Upper lobe of left lung (tissue), 6 donors: ENCODE measurements at places on chromosomes 2 and 18. TPM values are rescaled to one million over a fixed set of nuclear protein-coding genes. Genes with fewer than 3 reads are reported as not detected.

GRCh38 chr2:238260883-238261282 lies 21.0 kb upstream of the HES6 start:
- no peak for DNase-seq
- no peaks in the 10 kb centered on the region for H3K27me3 ChIP-seq
- peaks cover 37% of the 10 kb centered on the region for H3K36me3 ChIP-seq
- peaks cover 30% of the 10 kb centered on the region for H3K4me1 ChIP-seq

- H3K36me3 ChIP-seq: no peaks in the 10 kb centered on the region
- H3K4me3 ChIP-seq: no peak overlapping the region
- H3K27me3 ChIP-seq: no peaks in the 10 kb centered on the region
- H3K27ac ChIP-seq: no peak overlapping the region
Observed at GRCh38 chr2:196538189-196538588, 101.3 kb upstream of the CCDC150 start.

DNA sequence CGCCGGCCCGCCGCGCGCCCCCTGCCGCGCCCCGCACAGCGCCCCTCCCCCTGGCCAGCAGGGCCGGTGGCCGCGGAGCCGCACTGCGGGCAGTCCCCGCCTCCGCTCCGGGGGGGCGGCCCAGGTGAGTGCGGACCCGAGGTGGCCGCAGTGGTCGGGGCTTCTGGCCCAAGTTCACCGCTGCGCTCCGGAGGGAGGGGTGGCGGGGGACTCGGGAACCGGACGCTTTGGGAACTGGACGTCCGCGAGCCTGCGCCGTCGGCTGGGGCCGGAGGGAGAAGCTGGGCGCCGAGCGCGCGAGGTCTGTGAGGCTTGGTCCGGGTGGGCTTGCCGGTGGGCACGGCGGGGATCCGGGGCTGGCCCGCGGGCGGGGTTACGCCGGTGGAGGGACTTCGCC lies 591 bp upstream of the LDLRAD4 start:
- H3K27me3 ChIP-seq: no peaks in the 10 kb centered on the region
- peaks cover 49% of the 10 kb centered on the region for H3K4me1 ChIP-seq
- peak overlapping the region; percentile 81 for H3K27ac ChIP-seq
- DNase-seq: no peak
- no peaks in the 10 kb centered on the region for H3K36me3 ChIP-seq

DNA sequence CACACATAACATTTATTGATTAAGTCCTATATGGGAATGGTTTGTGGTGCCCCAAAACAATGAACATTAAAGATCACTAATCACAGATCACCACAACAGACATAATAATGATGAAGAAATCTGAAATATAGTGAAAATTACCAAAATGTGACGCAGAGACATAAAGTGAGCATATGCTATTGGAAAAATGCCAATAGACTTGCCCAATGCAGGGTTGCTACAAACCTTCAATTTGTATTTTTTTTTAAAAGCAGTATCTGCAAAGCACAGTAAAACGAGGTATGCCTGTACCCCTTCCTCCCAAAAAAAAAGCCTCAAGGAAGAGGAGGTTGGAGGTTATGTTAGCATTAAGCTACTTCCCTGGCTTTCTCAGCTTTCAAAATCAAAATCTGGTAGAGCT lies 131.1 kb downstream of the RBMS1 start:
- H3K4me1 ChIP-seq: peaks cover 64% of the 10 kb centered on the region
- no peak overlapping the region for H3K4me3 ChIP-seq
- peaks cover 8% of the 10 kb centered on the region for H3K36me3 ChIP-seq
- DNase-seq: no peak
- H3K27me3 ChIP-seq: no peaks in the 10 kb centered on the region

DNA sequence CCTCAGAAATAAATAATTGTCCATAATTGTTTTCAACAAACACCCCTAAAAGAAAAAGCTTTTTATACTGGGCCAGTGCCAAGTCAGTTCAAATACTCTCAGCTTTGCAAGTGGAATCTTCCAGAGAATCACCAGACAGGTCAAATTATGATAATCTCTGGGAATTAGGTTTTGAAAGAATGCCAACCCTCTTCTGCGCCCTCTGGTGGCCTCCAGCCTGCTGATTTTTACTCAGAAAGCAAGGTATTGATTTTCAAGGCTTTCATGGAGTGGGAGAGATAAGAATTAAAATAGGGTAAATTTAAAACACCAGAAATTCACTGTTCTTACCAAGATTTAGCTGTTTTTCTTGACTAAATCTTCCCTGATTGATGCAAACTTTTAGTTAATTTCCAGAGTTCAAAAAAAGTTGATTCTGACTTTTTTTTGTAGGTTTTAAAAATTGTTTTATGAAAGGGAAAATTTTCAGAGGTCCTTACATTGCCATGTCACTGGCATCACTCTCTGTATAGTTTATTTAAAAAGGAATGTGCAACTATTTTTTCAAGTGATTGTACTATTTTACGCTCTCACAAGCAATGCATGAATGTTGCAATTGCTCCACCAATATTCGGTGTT lies 282.9 kb upstream of the TNP1 start:
- H3K27me3 ChIP-seq: no peaks in the 10 kb centered on the region
- no peak overlapping the region for H3K27ac ChIP-seq
- no peak for DNase-seq
- H3K36me3 ChIP-seq: no peaks in the 10 kb centered on the region
- H3K4me3 ChIP-seq: no peak overlapping the region

GRCh38 chr2:200307724-200308545 lies 1.4 kb downstream of the SPATS2L start:
- no peak for DNase-seq
- peak overlapping the region; percentile 95 for H3K27ac ChIP-seq
- H3K4me3 ChIP-seq: peak overlapping the region; percentile 45
- H3K27me3 ChIP-seq: no peaks in the 10 kb centered on the region
- no peaks in the 10 kb centered on the region for H3K36me3 ChIP-seq

DNA sequence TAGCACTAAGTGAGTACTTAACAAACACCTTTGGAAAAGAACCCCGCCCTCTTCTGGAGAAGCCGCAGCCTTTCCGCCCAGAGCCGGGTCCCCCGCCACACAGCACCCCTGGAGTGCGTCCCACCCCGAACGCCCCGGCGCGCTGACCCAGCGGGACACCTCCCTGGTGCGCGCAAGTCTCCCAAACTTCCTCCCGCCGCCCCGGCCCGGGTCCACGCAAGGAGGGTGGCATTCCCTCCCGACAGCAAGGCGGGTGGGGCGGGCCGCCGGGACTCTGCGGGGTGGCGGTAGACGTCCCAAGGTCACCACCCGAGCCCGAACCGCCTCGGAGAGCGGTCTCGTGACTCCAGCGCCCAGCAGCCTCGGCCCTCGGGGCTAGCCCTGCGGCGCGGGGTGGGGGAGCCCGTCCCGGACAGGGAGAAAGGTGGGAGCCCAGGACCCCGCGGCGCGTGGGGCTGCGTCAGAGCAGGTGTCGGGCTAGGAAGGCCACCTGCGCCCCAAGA lies 598 bp downstream of the CCDC93 start:
- H3K27me3 ChIP-seq: no peaks in the 10 kb centered on the region
- DNase-seq: peak; percentile 46
- peak overlapping the region; percentile 89 for H3K27ac ChIP-seq
- peaks cover 22% of the 10 kb centered on the region for H3K4me1 ChIP-seq

DNA sequence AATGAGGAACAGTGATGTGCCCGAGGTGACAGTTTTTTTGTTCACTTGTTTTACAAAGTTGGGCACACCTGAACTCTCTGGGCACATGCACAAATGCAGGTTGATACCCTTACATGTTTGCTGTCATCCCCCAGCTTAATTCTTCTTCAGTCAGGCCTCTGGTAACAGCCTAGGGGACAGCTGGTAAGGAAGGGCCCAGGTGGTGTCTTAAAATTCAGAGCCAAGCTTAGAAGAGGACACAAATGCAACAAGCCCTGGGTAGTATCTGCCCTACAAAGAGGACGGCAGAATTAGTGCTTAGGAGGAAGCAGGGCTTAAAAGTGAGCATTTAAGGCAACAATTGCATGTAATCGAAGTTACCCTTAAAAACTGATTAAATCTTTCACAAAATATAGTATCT lies 171.9 kb upstream of the ACAA2 start:
- H3K27me3 ChIP-seq: no peaks in the 10 kb centered on the region
- H3K27ac ChIP-seq: no peak overlapping the region
- no peaks in the 10 kb centered on the region for H3K4me1 ChIP-seq
- H3K36me3 ChIP-seq: no peaks in the 10 kb centered on the region
- no peak for DNase-seq
- no peak overlapping the region for H3K4me3 ChIP-seq

- H3K4me1 ChIP-seq: peaks cover 13% of the 10 kb centered on the region
- no peak for DNase-seq
- H3K4me3 ChIP-seq: no peak overlapping the region
- no peak overlapping the region for H3K27ac ChIP-seq
- H3K36me3 ChIP-seq: no peaks in the 10 kb centered on the region
- H3K27me3 ChIP-seq: no peaks in the 10 kb centered on the region
Observed at GRCh38 chr2:38191516-38191915, 115.6 kb upstream of the CYP1B1 start.

GRCh38 chr2:32832821-32833220 lies 113.9 kb upstream of the LTBP1 start:
- no peak for DNase-seq
- H3K27me3 ChIP-seq: no peaks in the 10 kb centered on the region
- no peaks in the 10 kb centered on the region for H3K36me3 ChIP-seq
- no peak overlapping the region for H3K4me3 ChIP-seq

- H3K4me1 ChIP-seq: peaks cover 9% of the 10 kb centered on the region
- H3K4me3 ChIP-seq: no peak overlapping the region
- H3K27ac ChIP-seq: no peak overlapping the region
- no peaks in the 10 kb centered on the region for H3K27me3 ChIP-seq
- no peaks in the 10 kb centered on the region for H3K36me3 ChIP-seq
Observed at GRCh38 chr2:26086155-26086637, 52.3 kb downstream of the RAB10 start.

DNA sequence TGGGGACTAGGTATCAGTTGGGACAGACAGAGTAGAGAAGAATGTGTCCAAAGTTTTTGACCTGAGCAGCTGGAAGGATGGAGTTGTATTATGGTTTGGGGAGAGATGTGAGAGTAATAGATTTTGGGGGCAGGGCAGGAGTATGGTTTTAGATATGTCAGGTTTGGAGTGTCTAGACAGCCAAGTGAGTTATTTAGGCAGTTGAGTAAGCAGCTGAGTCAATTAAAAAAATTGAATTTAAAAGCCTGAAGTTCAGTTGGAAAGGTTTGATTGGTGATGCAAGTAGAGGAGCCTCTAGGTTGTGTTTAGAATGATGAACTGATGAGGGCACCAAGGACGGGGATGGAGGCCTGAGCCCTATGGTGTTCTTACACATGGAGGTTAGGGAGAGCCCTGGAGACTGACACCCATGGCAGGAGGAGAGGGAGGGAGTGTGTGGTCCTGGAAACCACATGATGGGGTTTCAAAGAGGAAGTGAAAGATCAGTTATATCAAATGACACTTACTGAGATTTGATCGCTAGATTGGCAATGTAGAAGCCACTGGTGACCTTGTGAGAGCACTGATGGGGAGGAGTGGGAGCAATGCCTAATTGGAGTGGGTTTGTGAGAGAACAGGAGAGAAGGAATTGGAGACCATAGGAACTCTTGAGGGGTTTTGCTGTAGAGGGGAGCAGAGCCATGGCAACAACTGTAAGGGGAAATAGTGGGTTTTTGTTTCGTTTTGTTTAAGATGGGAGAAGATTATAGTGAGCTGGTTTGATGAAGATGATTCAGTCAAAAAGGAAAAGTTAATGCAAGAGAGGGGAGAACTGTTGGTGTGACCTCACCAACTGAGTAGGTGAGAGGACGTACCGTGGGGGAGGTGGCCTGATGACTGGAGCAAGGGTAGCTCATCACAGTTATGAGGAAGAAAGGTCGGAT lies 10.3 kb downstream of the ITGA6 start:
- no peaks in the 10 kb centered on the region for H3K36me3 ChIP-seq
- H3K4me1 ChIP-seq: peaks cover 51% of the 10 kb centered on the region
- no peak overlapping the region for H3K27ac ChIP-seq
- no peaks in the 10 kb centered on the region for H3K27me3 ChIP-seq
- H3K4me3 ChIP-seq: peak overlapping the region; percentile 19

- peak; percentile 91 for DNase-seq
- no peaks in the 10 kb centered on the region for H3K27me3 ChIP-seq
- H3K36me3 ChIP-seq: no peaks in the 10 kb centered on the region
- peak within 1 kb of the TSS; percentile 93 for H3K27ac ChIP-seq
Observed at GRCh38 chr2:180006781-180007579, at the start of gene CWC22. TSS of gene CWC22 (minus strand) at chr2:180007297. CDS start at chr2:179993341, 13,956 bp downstream.

DNA sequence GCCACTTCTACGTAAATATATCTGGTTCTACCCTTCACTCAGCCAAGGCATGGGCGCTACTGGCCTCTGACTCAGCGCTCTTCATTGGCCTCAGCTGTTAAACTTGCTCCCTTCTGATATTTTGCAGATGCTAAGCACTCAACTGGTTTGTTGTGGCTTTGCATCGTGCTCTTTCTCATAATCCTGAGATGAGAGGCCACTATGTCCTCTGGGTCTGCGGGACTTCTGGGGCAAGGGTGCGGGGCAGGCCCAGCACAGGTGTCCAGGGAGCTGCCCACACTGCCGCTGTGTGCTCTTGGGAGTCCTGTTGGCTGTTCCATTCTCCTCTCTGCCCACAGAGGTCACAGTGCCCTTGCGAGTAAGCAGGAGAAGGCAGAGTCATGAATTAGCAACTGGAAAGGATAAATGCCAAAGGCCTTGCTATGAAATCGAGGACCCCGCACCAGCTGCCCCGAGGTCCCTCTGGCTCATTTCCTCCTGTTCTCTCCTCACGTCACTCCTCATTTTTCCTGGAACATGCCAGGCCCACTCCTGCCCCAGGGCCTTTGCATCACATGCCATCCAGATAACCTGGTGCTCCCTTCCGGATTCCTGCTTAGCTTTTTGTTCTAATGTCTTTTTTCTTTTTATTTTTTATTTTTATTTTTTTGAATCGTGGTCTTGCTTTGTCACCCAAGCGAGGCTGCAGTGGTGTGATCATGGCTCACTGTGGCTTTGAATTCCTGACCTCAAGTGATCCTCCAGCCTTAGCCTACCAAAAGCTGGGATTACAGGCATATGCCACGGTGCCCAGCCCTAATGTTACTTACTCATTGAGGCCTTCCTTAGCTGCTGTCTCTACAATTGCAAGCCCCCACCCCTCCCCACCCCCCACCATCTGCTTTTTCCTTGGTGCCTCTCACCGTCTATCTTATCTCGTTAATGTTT lies 34.9 kb upstream of the MAT2A start:
- no peak overlapping the region for H3K27ac ChIP-seq
- no peaks in the 10 kb centered on the region for H3K27me3 ChIP-seq
- H3K4me3 ChIP-seq: no peak overlapping the region
- DNase-seq: no peak
- H3K4me1 ChIP-seq: peaks cover 8% of the 10 kb centered on the region

GRCh38 chr2:1305342-1306013 lies 107.8 kb upstream of the TPO start:
- no peak overlapping the region for H3K4me3 ChIP-seq
- H3K27ac ChIP-seq: no peak overlapping the region
- no peaks in the 10 kb centered on the region for H3K27me3 ChIP-seq
- H3K4me1 ChIP-seq: no peaks in the 10 kb centered on the region

- H3K27ac ChIP-seq: peak overlapping the region; percentile 44
- no peak overlapping the region for H3K4me3 ChIP-seq
- no peak for DNase-seq
- H3K4me1 ChIP-seq: no peaks in the 10 kb centered on the region
- no peaks in the 10 kb centered on the region for H3K27me3 ChIP-seq
- H3K36me3 ChIP-seq: no peaks in the 10 kb centered on the region
Observed at GRCh38 chr2:7728388-7728787, 811.2 kb downstream of the RNF144A start.

- H3K4me1 ChIP-seq: no peaks in the 10 kb centered on the region
- no peak for DNase-seq
- H3K36me3 ChIP-seq: no peaks in the 10 kb centered on the region
Observed at GRCh38 chr18:4093676-4094075, 361.4 kb downstream of the DLGAP1 start.

Gene LRATD1
- 3.1 TPM for total RNA-seq

Gene PLCL1
- 6.8 TPM for total RNA-seq

Gene LIMS4
- total RNA-seq: not detected

Gene SP110
- total RNA-seq: 39.8 TPM

Gene SALL3
- total RNA-seq: 0.24 TPM

Gene C1D
- 59.5 TPM for total RNA-seq

Gene LDAH
- 18.9 TPM for total RNA-seq

Gene KCNE4
- total RNA-seq: 0.30 TPM

Gene PIEZO2
- 8.5 TPM for total RNA-seq
